ENCODE measurements at places on chromosomes 16 and 17.

DNA sequence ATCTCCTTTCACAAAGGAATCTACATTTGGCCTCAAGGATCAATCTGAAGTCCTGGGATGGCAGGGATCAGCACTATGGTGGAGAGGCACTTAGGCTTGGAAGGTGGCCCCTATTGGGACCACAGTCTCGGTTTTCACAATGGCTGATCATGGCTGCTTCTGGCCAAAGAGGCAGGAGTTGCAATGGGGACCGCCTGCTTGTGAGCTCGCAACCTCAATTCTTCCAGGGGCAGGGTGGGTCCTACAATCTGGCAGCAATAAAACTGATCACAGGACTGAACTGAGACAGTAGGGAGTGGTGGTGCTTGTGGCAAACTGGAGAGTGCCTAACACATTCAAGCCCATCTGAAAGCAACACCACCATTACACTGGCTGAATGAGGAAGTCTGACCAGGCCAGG is 83.1 kb downstream of the NETO2 start:
- DNase-seq = no peak

DNA sequence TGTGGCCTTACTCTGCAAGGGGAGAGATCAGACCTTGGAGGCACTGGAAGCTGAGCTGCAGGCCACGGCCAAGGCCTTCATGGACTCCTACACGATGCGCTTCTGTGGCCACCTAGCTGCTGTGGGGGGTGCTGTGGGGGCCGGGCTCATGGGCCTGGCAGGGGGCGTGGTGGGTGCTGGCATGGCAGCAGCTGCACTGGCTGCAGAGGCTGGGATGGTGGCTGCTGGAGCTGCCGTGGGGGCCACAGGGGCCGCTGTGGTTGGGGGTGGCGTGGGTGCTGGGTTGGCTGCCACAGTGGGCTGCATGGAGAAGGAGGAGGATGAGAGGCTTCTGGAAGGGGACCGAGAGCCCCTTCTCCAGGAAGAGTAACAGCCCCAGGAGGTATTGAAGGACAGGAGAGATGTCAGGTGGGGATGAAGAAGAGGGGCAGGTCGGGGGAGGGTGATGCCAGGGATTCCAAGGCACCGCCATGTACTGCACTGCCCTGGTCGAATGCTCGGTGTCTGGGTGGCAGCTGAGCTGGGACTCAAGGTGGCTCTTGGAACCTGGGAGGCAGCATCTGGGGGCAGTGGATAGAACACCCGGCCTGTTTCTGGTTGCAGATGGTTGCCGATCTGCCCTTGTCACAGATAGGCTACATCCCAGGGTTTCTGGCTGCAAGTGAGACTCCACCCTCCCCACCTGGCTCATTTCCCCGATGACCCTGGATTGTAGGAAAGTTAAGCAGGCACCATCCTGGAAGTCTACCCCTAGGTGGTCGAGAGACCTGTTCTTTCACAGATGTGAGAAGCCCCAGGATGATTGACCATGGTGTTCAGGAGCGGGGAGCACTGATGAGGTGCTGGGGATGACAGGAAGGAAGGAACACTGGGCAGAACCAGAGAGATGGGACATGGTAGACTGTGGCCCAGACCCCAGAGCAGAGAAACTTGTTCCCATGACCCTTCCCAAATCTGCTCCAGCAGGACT is 5.1 kb downstream of the RNF112 start:
- no peak for DNase-seq

DNA sequence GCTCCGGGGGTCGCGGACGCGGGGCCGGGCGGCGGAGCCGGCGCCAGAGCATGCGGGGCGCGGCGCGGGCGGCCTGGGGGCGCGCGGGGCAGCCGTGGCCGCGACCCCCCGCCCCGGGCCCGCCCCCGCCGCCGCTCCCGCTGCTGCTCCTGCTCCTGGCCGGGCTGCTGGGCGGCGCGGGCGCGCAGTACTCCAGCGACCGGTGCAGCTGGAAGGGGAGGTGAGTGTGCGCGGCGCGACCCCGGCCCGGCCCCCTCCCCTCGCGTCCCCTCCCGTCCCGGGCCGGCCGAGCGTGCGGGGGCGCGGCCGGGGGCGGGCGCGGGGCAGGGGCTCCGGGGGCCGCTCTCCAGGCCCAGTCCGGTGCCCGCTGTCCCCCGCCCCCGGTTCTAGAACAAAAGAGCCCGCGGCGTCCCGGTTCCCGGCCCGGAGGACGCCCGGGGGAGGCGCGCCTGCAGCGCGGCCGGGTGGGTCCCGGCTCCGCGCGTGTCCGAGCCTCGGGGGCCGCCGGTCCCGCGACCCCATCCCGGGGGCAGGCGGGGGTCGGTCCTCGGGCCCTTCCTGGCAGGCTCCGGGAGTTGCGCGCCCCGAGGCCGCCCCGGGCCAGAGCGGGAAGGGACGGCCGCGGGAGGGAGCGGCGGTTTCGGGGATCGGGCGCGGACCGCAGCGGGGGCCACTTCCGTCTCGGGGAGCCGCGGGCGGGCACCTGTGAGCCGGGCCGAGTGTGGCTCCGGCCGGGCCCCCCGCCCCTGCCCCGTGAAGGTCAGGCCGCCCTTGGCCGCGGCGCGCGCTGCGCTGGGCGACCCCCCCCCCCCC is 563 bp downstream of the METRNL start:
- DNase-seq = peak; percentile 39

DNA sequence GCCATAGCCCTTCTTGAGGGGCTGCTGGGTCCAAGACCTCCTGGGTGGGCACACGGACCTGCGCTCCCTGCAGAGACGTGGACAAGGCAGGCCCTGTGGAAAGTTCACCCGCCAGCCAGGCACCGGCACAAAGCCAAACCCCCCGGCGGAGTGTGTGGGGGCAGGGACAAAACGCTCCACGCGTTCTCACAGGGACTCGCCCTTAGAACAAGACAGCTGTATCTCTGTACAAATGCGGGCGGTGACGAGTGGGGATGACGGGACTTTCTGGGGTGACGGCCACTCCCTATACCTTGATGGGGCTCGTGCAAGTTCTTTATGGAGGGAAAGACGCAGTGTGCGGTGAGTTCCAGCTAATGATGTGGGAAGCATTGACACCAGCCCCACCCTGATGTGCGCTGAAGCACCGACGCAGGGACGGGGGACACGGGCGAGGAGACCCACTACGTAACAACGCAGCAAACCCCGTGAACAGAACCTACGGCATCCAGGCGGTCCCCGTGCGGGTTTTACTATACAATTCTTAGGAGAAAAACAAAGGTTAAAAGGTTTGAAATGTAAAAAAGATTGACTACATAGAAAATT is 49.4 kb downstream of the LMF1 start:
- no peak for DNase-seq

DNA sequence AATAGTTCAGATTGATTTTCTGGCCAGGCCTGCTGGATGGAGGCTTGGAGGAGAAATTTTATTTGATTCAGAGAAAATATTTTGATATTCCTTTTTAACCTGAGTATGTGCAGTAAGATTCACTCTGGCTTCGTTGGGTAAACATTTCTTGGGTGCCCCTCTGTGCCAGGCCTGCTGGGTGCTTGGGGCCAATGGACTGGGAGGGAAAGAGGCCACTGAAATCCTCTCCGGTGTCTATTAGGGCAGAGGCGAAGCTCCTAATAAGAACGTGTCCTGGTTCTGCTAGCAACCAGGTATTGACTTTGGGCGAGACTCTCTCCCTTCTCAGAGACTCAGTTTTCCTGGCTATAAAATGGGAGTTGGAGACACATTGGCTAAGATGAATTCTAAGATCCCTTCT is 122.5 kb downstream of the CYLD start:
- DNase-seq = no peak

- DNase-seq = no peak
These were observed 9.9 kb upstream of the FOXJ1 start for GRCh38 chr17:76150712-76151622.

- no peak for DNase-seq
These were observed 11.0 kb upstream of the RBFOX1 start for GRCh38 chr16:7321661-7322060.

- DNase-seq = peak; percentile 73
These were observed 5.3 kb downstream of the NEURL4 start for GRCh38 chr17:7323731-7324437.

- no peak for DNase-seq
These were observed 373.7 kb upstream of the SALL1 start for GRCh38 chr16:51524555-51525373.

GRCh38 chr16:89925596-89926079 is 2.5 kb downstream of the TUBB3 start:
- DNase-seq = no peak

GRCh38 chr17:74960570-74961342 is 11.8 kb downstream of the HID1 start:
- peak; percentile 48 for DNase-seq

DNA sequence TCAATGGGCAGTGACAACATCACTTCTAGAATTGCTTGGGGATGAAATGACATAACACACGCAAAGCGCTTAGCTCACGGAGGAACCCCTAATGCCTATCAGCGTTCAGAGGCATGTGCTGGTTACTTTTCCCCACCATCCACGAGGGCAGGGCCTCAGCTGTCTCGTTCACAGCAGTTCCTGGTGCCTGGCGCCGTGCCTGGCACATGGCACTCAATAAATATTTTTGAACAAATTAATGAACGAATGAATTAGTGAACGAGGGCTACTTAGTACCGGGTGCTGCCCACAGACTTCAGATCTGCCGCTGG is 14.1 kb upstream of the CIBAR2 start:
- no peak for DNase-seq

GRCh38 chr16:27756206-27756970 is 206.4 kb downstream of the KATNIP start:
- DNase-seq = no peak

DNA sequence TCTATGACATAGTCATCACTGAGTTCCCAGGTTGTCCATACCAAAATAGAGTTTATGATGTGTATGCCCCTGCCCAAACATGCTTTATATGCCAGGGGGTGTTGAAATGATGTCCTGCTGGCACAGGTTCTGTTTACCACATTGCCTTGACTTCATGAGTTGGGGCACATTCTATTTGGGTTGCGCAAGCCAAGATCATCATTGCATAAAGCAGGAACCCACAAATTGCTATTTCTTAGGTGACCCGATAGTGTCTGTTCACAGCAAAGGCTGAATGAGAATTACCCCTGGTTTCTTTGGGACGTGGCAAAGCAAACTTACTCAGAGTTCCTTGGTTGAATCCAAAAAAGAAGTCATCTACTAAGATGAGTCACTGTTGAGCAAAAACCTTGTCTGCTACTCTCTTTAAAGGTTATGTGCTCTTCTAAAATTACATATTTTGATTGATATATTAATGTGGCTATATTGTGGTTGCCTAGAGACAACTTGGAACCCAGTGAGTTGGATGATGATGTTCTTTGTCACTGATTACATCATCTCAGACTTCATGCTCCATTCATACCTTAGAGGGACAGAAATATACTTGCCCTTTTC is 912.6 kb upstream of the SOX9 start:
- DNase-seq = no peak

DNA sequence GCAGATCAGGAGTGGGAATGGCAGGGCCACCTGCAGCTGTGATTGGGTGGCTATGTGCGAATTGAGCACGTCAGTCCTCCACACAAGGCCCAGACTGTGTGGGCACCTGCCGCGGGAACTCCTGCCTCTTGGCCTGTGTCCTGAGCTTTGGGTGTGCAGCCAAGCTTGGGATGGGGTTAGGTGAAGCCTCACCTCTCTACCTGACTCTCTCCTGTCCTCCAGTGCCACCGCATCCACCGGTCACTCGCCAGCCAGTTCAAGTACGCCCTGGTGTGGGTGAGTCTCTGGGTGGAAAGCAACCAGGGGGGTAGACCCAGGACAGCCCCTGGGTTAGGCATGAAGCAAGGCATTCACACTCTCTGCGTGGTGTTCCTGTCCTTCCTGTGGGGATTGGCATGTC is 2.3 kb upstream of the MYO15A start:
- DNase-seq = no peak

- DNase-seq = no peak
These were observed 4.8 kb downstream of the CBLN1 start for GRCh38 chr16:49276646-49277385.

DNA sequence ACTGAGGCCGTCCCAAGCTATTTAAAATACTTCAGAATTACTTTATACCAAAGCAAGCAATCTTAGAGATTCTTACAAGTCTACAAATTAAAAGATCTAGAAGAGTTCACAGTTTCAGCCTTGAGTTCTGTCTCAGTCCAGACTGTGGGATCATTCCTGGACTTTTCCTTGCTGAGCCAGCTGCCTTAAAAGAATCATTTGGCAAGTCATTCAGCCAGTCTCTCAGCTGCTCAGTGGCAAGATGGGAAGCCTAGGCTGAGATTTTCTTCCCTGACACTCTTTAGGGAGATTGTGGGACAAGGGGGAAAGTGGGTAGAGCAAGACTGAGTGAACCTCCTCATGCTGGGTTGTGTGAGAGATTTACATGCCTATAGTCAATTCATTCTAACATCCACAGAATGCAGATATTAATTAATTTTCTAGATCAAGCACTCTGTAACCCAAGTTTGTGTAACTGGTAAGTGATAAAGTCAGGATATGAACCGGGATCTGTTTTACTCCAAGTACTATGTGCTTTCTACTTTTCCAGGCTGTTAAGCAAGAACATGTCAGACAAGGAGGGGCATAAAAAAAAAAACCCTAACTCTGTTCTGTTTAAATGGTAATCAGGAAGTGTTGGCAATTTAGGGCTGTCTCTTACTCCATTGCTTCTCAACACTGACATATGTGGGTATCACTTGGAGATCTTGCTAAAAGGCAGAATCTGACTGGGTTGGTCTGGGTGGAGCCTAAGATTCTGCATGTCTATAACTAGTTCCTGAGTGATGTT is 50.1 kb downstream of the HSD17B2 start:
- DNase-seq = no peak

GRCh38 chr16:66622863-66623262 is 18.4 kb downstream of the CMTM3 start:
- DNase-seq = no peak

- DNase-seq = no peak
These were observed 26.3 kb downstream of the SMURF2 start for GRCh38 chr17:64635647-64636305.

GRCh38 chr16:4631444-4631843 is 6.8 kb downstream of the MGRN1 start:
- no peak for DNase-seq

- DNase-seq = peak; percentile 56
These were observed 2.2 kb downstream of the TMEM204 start for GRCh38 chr16:1535391-1536291.

All from hepatic stellate cell (primary cell).